ENCODE measurements at places on chromosomes 6 and 20. TPM values are rescaled to one million over a fixed set of nuclear protein-coding genes. Genes with fewer than 3 reads are reported as not detected.
A peak's percentile ranks its signal among the peaks of the same experiment; 100 is the strongest.

The OR2H2 gene
- not detected for total RNA-seq

The SLC17A2 gene
- not detected for total RNA-seq

The FOXP4 gene
- 4.5 TPM for total RNA-seq

- peak; percentile 64 for DNase-seq
These were observed 21.9 kb upstream of the MBOAT1 start for GRCh38 chr6:20234136-20234535.

- DNase-seq, result no peak
These were observed 1675.8 kb downstream of the HACE1 start for GRCh38 chr6:103183831-103184411.

GRCh38 chr20:61608275-61609085 is 356.4 kb downstream of the CDH4 start:
- DNase-seq, result peak; percentile 4

GRCh38 chr6:104885518-104886043 is 25.9 kb upstream of the HACE1 start:
- no peak for DNase-seq

DNA sequence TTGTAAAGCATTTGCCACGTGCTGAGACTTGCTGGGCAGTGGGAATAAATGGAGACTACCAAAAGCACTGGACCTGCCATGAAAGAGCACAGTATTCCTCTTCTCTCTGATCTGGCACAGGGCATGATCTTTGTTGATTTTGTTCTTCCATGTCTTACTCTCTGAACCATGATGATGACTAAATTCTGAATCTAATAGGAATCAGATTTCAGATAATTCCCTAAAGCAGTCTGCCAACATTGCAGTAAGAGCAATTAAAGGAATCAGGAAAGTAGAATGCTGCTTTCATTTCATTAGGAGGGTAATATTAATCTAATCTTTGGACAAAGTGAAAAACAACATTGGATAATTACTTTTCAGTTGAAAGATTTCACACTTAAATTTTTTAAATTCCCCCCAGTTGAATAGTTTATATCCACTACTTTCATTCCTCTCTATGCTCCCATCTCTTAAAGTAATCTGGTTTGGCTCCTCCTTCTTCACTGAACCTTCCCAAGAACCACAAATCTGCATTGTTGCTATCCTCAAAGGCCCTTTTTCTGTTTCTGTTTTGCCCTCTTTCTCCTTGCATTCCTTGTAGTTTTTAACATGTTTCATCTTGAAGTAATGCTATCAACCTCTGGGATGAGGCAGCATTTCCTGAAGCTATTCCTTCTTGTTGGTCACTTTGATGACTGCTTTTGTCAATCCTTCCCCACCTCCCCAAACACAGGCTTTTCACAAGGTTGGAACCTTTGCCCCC is 243.2 kb upstream of the TENT5A start:
- DNase-seq, result peak; percentile 20

DNA sequence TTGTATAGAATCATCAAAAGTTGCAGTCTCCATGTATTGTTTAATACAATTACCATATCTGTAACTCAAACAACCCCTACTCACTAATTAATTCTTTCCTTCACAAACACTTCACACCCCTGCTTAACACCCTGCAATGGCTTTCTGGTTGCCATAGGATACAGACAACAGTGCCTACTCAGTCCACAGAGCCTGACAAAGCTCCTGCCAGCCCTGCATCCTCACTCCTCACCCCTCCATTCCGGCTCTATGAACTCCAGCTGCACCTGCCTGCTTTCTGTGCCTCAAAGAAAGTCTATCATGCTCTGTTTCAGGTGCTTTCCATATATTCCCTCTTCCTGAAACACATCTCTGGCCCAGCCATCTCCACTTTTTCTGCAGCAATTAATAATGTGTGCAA is 253.4 kb downstream of the HACE1 start:
- no peak for DNase-seq

DNA sequence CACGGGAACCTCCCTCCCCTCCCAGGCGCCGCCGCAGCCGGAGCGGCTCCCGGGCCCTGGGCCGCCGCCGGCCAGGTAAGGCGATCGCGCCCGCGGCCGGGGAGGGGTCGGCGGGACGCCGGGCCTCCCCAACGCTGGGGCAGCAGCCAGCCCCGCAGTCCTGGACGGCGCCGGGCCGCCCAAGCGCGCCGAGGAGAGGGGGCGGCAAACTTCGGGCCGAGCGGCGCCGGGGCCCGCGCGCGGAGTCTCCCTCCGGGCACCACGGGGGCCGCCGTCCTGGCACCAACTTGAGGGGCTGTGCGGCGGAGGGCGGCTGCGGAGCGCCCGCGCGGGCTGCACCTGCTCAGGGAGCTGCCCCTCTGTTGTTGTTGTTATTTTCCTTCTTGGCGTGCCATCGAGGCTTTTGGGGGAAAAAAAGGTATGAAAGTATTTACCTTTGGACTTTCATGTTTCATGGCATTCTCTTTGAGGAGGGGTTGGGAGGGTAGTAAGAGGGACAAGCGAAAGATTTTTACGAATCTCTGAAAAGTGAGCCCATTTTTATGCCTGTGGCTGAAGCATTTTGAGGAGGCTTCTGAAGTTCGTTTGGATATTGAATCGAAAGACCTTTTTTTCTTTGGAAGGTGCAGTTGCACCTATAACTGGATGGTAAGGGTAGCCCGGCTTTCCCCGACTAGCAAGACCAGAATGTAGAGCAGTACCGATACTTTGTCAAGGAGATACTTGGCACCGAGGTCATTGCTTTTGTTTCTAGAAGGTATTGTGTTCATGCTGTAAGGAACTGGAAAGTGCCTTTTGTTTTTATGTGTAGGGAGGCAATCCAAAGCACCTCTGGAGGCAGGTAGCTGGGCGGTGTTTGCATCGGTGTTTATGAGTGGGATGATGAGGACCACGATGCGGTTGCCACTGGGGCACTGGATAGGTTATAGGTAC is at the start of gene RNF182:
Gene RNF182, plus strand, starts transcription at position 4 of the 933 bp plus-strand sequence. CDS start 52,168 bp downstream, outside the sequence.
- DNase-seq, result no peak

DNA sequence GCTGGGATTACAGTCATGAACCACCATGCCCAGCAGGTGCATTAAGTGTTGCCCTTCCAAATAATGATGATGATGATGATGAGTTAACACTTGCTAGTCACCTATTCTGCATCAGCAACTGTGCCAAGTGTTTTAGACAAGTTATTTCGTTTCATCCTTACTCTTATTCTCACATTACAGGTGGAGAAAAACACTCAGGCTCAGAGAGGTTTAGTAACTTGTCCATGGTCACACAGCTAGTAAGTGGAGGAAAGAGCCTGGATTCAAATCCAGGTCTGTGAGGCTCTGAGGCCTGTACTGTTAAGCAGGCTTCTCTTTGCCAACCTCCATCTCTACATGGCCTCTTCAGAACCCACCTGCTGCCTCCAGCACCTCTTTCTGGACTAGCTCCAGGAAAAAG is 70.8 kb downstream of the MDGA1 start:
- DNase-seq, result no peak

GRCh38 chr6:42140756-42141602 is 1.4 kb downstream of the C6orf132 start:
- no peak for DNase-seq
